ENCODE measurements at places on chromosomes 7 and 10. TPM values are rescaled to one million over a fixed set of nuclear protein-coding genes. Genes with fewer than 3 reads are reported as not detected.

The SNCG gene
- polyA plus RNA-seq: 41.9 TPM

The OPN1SW gene
- polyA plus RNA-seq: not detected

The CALY gene
- polyA plus RNA-seq: not detected

The SLIT1 gene
- 0.10 TPM for polyA plus RNA-seq

The CCNJ gene
- 4.8 TPM for polyA plus RNA-seq

The UPP1 gene
- 5.9 TPM for polyA plus RNA-seq

The CTTNBP2 gene
- 2.6 TPM for polyA plus RNA-seq

The LRIT1 gene
- not detected for polyA plus RNA-seq

The KMT2E gene
- 56.8 TPM for polyA plus RNA-seq

The RELN gene
- polyA plus RNA-seq: 3.7 TPM

The FAM180A gene
- 4.4 TPM for polyA plus RNA-seq

The MAGI2 gene
- 12.5 TPM for polyA plus RNA-seq

The LRRN3 gene
- polyA plus RNA-seq: 3.4 TPM

The OPN4 gene
- polyA plus RNA-seq: not detected

The PRRT4 gene
- polyA plus RNA-seq: 0.17 TPM

The NKX1-2 gene
- polyA plus RNA-seq: not detected

Measured in ovary (tissue), 10 donors.